A673 (cell line): ENCODE measurements at places on chromosomes 2 and 18. TPM values are rescaled to one million over a fixed set of nuclear protein-coding genes. Genes with fewer than 3 reads are reported as not detected.
A peak's percentile ranks its signal among the peaks of the same experiment; 100 is the strongest.

Gene GCG
- not detected in 2 replicates for total RNA-seq

Gene CDK5R2
- total RNA-seq: 0.37 and 0.44 TPM in 2 replicates

Gene TBR1
- total RNA-seq: 0.17 and 0.44 TPM in 2 replicates

Gene TIGD1
- total RNA-seq: 9.0 and 9.8 TPM in 2 replicates

Gene PCARE
- total RNA-seq: not detected in 2 replicates

Gene FER1L5
- 1.2 TPM in 2 replicates for total RNA-seq

Gene RAX
- total RNA-seq: 18.3 and 19.3 TPM in 2 replicates

Gene C18orf54
- 15.3 and 15.6 TPM in 2 replicates for total RNA-seq

Gene IRS1
- 27.9 and 29.3 TPM in 2 replicates for total RNA-seq

DNA sequence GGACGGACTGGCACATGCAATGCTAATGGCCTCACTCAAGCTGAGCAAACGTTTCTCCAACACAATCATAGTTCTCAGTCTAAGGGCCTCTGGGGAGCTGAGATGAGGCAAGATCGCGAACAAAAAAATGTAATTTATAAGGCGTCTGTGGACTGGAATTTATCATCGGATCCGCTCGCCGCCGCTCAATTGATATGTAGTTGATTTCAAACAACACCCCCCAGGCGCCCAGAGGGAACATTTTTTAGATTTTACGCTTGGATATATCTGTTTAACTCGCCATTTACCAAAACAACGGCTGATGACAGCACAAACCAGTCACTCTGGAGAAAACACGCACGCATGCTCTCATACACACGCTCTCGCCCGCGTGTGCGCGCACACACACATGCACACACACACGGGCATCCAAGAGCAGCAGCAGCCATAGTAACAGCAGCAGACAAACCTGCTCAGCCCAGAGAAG is 335.8 kb downstream of the SMAD2 start:
- no peak overlapping the region for H3K27ac ChIP-seq
- H3K4me1 ChIP-seq: no peaks in the 10 kb centered on the region
- no peak overlapping the region for H3K4me3 ChIP-seq
- H3K27me3 ChIP-seq: peaks cover 83% of the 10 kb centered on the region
- no peaks in the 10 kb centered on the region for H3K36me3 ChIP-seq
- peak; percentile 64 for DNase-seq

DNA sequence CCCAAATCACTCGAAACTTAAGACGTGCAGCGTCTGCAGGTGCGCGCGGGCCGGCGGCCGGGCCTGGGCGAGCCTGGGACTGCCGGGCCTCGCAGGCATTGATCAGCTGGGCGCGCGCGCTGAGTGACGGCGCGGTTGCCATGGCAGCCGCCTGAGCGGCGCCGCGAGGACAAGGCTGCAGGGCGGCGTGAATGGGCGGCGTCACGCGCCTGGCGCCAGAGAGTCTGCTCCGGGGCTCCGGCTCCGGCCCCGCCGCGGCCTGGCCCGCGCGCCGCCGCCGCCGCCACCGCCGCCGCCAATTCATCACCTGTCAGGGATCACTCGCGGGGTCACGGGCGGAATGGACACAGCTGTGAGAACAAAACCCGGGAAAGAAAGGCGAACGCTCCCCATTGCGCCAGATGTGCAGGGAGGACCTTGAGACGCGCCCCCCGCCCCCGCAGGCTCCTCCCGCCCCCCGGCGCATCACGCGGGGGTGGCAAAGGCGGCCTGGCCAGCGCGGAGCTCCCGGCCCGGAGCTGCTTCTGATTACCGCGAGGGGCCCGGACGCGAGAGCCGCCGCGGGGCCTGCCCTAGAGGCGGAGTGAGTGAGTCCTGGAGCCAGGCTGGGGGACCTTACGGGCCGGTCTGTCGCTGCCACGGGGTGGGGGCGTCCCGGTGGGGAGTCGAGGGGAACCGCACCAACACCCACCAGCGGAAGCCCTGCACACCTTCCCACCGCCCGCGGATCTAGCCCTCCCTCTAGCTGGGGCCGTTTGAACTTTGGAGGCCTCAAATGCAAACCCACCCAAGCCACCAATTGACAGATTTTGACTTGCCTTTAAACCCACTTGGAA is 2.9 kb upstream of the ID2 start:
- peak overlapping the region; percentile 100 for H3K27ac ChIP-seq
- H3K27me3 ChIP-seq: no peaks in the 10 kb centered on the region
- DNase-seq: peak; percentile 97
- H3K36me3 ChIP-seq: peaks cover 9% of the 10 kb centered on the region
- peaks cover 28% of the 10 kb centered on the region for H3K4me1 ChIP-seq

- H3K27me3 ChIP-seq: no peaks in the 10 kb centered on the region
- no peaks in the 10 kb centered on the region for H3K4me1 ChIP-seq
- H3K27ac ChIP-seq: no peak overlapping the region
- no peak overlapping the region for H3K4me3 ChIP-seq
These were observed 537.2 kb downstream of the KCNJ3 start for GRCh38 chr2:155235710-155236109.

DNA sequence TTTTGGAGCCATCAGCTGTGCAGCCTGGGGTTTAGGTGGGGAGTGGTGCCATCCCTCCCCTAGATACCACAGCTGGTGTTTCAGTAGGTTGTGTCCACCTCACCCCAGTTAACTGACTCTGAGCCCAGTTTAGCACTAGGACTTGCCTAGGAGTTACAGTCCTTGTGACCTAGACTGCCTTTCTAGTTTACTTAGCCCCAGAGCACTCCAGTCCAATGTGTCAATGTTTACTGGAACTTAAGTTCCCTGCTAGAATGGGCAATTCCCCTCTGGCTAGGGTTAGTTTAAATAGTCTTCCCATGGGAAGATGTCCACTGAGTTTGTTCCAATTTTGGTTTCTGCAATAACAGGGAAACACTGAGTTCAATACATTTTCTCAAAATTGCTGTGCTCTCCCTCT is 909.2 kb downstream of the CCDC85A start:
- no peak overlapping the region for H3K4me3 ChIP-seq
- H3K36me3 ChIP-seq: no peaks in the 10 kb centered on the region
- no peaks in the 10 kb centered on the region for H3K27me3 ChIP-seq
- DNase-seq: no peak

DNA sequence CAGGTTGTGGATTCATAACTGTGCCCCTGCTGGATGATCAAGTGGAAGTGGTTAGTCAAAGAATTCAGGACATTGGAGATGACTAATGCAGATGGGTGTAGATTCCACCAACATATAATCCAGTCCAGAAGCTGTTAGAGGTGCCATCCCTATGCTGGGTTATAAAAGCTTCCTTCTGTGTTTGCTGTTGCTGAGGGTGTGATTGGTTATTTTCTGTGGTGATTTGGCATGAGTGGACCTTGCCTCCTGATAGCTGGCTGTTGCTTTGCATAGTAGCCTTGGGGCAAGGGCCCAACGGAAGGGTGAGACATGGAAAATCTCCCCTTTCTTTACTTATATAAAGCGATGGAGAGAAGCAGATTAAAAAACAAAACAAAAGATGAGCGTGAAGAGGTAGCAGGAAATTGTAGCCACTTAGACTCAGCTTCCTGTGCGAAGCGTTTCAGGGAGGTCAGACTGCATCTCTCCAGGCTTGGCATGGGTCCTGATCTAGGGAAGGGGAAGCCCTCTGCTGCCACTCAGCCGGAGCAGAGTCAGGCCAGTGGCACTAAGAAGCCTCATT is 190.4 kb downstream of the FMNL2 start:
- no peak overlapping the region for H3K4me3 ChIP-seq
- peak overlapping the region; percentile 6 for H3K27ac ChIP-seq
- no peaks in the 10 kb centered on the region for H3K36me3 ChIP-seq
- peaks cover 25% of the 10 kb centered on the region for H3K4me1 ChIP-seq
- peak; percentile 76 for DNase-seq
- H3K27me3 ChIP-seq: no peaks in the 10 kb centered on the region

DNA sequence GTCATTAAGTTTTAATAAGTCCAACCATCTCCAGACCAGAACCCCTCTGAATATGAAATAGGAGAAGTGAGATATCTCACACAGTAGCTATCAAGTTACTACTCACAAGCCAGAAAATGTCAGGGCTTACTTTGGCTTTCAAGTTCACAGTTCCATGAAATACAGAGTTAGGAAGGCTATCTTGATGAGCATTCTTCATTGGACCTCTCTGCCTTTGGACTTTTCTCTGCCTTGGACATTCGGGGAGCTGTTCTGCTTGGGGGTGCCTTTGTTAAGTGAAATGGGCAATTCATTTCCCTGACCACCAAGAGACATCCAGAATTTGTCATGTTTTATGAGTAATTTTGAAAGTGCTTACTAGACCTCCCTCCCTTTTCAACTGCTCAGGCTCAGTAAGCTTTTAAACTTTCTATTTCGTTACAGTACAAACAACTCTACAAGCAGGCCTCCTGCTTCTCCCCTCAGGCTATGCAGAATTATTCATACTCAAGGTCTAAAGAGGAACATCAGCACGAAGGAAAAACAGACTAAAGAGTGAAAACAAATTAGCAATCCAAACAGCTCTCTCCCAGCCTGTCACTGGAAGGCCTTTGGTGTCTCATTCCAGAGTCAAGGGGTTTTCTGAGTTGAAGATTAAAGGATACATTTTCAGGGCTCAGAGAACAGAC is 95.3 kb downstream of the MREG start:
- H3K4me3 ChIP-seq: no peak overlapping the region
- peaks cover 26% of the 10 kb centered on the region for H3K4me1 ChIP-seq
- peak; percentile 45 for DNase-seq
- peak overlapping the region; percentile 81 for H3K27ac ChIP-seq
- H3K36me3 ChIP-seq: no peaks in the 10 kb centered on the region

- no peaks in the 10 kb centered on the region for H3K27me3 ChIP-seq
- no peaks in the 10 kb centered on the region for H3K36me3 ChIP-seq
- peak overlapping the region; percentile 75 for H3K27ac ChIP-seq
These were observed 76.4 kb upstream of the PARD3B start for GRCh38 chr2:204468746-204469429.

DNA sequence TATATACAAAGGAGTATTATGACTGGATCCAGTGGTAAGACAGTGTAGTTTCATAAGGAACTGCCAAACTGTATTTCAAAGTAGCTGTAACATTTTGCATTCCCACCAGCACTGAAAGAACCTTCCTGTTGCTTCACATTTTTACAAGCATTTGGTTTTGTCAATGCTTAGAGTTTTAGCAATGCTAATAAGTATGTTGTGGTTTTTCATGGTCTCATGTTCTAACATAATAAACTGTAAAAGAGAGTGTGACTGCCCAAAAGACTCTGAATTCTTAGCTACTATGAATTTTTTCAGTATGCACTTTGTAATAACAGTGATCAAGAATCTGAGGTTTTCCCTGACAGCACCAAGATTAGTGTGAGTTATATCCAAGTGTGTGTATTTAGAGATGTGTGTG is 604.2 kb downstream of the XIRP2 start:
- no peaks in the 10 kb centered on the region for H3K27me3 ChIP-seq
- no peak overlapping the region for H3K4me3 ChIP-seq
- H3K4me1 ChIP-seq: no peaks in the 10 kb centered on the region
- H3K36me3 ChIP-seq: no peaks in the 10 kb centered on the region
- DNase-seq: no peak
- no peak overlapping the region for H3K27ac ChIP-seq

DNA sequence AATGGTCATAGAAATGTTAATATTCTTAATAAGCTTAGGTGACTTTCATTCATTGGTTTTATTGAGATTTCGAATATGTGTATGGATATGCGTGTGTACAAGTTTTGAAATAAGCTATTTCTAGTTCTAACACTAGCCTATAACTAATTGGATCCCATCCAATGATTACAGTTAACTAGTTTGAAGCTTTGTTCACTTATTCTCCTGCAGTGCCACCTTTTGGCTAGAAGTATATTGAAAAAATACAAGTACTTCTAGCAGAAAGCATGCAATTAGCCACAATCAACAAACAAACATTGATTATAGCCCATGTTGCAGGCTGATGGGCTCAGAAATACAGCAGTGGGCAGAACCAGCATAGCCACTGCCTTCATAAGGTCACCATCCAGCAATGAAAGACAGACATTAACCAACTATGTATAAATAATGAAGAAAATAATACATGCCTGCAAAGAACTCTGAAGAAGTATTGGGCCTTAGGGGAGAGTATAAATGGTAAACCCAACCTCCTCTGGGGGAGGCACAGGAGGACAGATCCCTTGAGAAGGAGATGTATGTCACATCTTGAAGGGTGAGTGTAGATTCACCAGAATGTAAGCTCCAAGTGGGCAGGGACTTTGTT is 5.1 kb upstream of the PIEZO2 start:
- H3K36me3 ChIP-seq: no peaks in the 10 kb centered on the region
- no peak overlapping the region for H3K27ac ChIP-seq
- peaks cover 10% of the 10 kb centered on the region for H3K4me1 ChIP-seq
- peaks cover 24% of the 10 kb centered on the region for H3K27me3 ChIP-seq
- H3K4me3 ChIP-seq: no peak overlapping the region

DNA sequence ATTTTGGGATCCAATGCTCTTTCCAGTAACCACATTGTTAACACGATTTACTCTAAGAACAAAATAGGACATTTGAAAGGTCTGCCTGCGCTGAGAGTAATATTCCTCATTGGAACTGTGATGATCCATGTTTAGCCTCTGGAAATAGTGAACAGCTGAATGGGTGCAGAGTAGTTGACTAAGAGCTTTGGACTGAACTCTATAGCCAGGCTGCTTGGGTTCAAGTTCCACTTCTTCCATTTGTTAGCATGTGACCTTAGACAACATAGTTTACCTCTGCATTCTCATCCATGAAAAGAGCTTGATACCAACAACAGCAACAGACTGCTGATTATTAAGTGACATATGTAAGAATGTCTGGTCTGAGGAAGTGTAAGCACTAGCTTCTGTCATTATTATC is 128.3 kb upstream of the MMADHC start:
- H3K27ac ChIP-seq: no peak overlapping the region
- no peak overlapping the region for H3K4me3 ChIP-seq
- H3K36me3 ChIP-seq: no peaks in the 10 kb centered on the region

DNA sequence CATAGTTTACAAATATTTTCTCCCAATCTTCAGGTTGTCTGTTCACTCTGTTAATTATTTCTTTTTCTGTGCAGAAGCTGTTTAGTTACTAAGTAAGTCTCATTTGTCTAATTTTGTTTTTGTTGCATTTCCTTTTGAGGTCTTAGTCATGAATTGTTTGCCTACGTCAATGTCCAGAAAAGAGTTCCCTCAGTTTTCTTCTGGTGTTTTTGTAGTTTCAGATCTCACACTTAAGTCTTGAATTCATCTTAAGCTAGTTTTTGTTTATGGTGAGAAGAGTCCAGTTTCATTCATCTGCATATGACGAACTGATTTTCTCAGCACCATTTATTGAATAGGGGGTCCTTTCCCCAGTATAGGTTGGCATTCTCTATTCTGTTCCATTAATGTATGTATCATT is 1252.2 kb upstream of the TMEFF2 start:
- H3K27ac ChIP-seq: no peak overlapping the region
- no peaks in the 10 kb centered on the region for H3K4me1 ChIP-seq
- DNase-seq: no peak
- H3K36me3 ChIP-seq: no peaks in the 10 kb centered on the region
- H3K27me3 ChIP-seq: no peaks in the 10 kb centered on the region
- no peak overlapping the region for H3K4me3 ChIP-seq

DNA sequence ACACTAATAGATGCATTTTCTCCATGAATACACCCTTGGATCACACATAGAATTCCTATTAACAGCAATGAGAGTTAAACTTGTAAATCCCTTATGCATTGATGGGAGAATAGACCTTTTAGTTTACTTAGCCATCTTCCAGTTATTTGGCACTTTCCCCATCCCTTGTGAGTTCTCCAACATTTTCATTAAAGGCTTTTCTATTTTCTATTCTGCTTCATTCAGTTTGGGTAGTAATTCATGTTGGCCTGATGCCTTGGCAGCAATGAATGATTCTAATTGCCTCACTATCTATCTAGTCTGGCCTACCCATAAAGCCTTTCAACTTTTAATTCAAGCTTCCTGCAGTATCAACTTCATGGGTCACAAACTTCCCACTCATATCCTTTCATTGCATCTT is 32.3 kb downstream of the TBR1 start:
- no peaks in the 10 kb centered on the region for H3K27me3 ChIP-seq
- H3K27ac ChIP-seq: no peak overlapping the region
- H3K36me3 ChIP-seq: no peaks in the 10 kb centered on the region
- peak; percentile 18 for DNase-seq
- H3K4me3 ChIP-seq: no peak overlapping the region
